Uterus (tissue), 4 donors: ENCODE measurements at places on chromosomes 7 and 10. TPM values are rescaled to one million over a fixed set of nuclear protein-coding genes. Genes with fewer than 3 reads are reported as not detected.

DNA sequence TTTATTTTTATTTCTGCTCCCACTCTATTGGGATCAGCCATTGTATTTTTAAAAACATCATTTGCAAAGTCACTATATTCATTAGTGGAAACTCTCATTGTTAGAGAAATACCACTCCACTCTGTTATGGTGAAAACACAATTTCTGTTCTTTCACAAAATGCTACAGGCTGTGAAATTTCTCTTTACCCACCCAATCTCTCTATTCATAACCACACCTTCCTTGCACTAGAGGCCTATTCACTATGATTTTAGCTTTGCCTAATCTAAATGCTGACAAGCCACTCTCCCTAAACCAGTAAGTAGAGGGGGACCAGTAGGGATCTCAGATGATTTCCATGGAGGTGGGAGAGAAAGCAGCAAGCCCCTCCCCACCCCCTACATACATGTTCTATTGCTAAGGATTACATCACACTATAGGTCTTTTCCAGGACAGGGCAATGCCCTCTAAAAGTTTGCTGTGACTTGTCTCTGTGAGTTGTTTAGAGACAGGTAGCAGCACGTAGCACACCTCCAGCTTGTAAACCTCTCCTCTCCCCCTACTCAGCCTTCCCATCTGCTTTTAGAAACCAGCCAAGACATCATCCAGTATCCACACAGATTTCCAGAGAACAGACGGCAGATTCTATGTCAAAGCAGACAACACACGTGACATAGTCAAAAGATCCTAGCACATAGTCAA, 58.3 kb upstream of the PPP1R3C start:
- no peaks in the 10 kb centered on the region for H3K4me1 ChIP-seq
- no peaks in the 10 kb centered on the region for H3K36me3 ChIP-seq
- H3K4me3 ChIP-seq = no peak overlapping the region
- DNase-seq = no peak
- no peak overlapping the region for H3K27ac ChIP-seq

DNA sequence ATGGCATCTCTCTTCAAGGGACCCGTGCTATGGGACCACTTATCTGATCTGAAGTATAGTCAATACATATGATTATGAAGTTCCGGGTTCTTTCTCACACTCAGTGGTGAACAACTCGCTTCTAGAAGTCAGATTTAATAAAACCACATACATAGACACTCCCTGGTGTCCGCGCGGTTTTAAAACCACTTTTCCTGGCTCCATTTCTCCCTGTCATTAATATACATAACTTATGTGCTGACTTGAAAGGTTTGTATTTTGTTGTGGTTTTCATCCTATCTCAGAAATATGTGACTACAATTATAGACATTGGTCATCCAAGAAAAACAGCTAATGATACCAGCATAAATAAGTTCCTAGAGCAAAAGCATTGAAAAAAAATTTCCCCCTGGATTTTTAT, 34.0 kb downstream of the SVIL start:
- H3K4me1 ChIP-seq = peaks cover 7% of the 10 kb centered on the region
- peak overlapping the region; percentile 78 for H3K27ac ChIP-seq
- no peak overlapping the region for H3K4me3 ChIP-seq
- no peaks in the 10 kb centered on the region for H3K36me3 ChIP-seq

The TAS2R41 gene
- not detected for total RNA-seq

The PDE6C gene
- total RNA-seq = not detected

DNA sequence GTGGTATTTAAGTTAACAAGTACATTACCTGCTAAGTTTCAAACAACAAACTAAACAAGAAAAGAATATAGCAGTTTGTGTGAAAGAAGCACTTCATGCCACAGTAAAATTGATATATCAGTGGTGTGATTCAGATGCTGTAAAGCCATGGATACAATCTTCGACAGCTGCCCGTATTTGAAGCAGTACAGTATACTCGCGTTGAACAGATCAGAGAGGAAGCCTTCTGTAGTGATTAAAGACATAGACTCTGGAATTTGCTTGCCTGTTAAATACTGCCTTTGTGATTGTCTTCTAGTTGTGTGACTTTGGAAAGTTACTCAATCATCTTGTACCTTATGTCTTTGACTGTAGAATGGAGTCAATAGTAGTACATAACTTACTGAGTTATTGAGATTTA, 71.7 kb downstream of the CHRM2 start:
- no peak overlapping the region for H3K27ac ChIP-seq
- DNase-seq = no peak

The PTPRZ1 gene
- total RNA-seq = 9.1 TPM

The CCDC3 gene
- 7.9 TPM for total RNA-seq

The GNGT1 gene
- total RNA-seq = not detected

GRCh38 chr7:2781636-2782035, 62.5 kb downstream of the GNA12 start:
- H3K4me1 ChIP-seq = peaks cover 6% of the 10 kb centered on the region
- no peaks in the 10 kb centered on the region for H3K27me3 ChIP-seq
- no peak overlapping the region for H3K4me3 ChIP-seq
- H3K36me3 ChIP-seq = no peaks in the 10 kb centered on the region
- DNase-seq = no peak

- no peaks in the 10 kb centered on the region for H3K27me3 ChIP-seq
- no peaks in the 10 kb centered on the region for H3K36me3 ChIP-seq
- no peak overlapping the region for H3K27ac ChIP-seq
- no peaks in the 10 kb centered on the region for H3K4me1 ChIP-seq
- H3K4me3 ChIP-seq = no peak overlapping the region
These were observed 401.9 kb downstream of the THSD7A start for GRCh38 chr7:11430112-11430511.

DNA sequence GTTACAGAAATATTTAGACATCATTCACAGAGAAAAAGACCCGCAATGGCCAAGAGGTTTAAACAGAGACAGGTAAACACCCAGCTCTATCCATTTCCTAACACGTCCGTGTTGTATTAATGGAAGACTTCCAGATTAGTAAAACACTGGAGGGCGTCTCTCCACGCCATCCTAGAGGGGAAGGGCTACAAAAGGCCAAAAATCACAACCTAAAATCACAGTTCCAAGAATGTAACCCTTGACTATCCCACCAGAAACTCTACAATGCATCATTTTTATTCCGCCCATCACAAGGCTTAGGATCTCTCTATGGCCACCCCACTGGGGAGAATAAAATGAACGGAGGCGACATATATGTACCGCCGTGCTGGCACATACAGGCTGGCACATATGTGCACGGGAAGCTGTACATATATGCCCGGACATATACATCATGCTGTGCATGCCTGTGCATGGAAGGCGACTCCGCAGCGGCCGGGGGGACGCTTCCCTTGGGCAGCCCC, 734 bp downstream of the PCLO start:
- DNase-seq = no peak
- no peaks in the 10 kb centered on the region for H3K27me3 ChIP-seq
- H3K4me1 ChIP-seq = no peaks in the 10 kb centered on the region

The COBL gene
- under 0.01 TPM for total RNA-seq

DNA sequence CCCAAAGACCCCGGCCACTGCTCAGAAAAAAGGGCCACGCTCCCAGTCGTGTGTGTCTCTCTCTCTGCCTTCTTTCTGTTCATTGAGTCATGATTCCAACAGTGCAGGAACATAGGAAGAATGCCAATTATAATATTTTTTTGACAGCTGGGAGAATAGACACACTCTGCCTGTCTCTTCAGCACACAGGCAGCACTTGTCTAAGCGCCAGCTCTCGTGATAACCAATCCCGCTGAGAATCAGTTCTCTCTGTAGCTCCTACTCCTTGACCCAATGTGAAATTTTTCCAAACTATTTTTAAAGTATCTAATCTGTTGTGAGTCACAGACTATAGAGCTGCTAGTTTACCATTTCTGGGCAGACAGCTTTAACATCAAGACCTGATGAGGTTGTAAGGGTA, 145.7 kb upstream of the RHEB start:
- no peak overlapping the region for H3K4me3 ChIP-seq
- no peaks in the 10 kb centered on the region for H3K36me3 ChIP-seq
- H3K27ac ChIP-seq = peak overlapping the region; percentile 60
- DNase-seq = peak; percentile 77
- no peaks in the 10 kb centered on the region for H3K27me3 ChIP-seq

- H3K4me3 ChIP-seq = no peak overlapping the region
- no peaks in the 10 kb centered on the region for H3K4me1 ChIP-seq
These were observed 52.6 kb downstream of the ZNF37A start for GRCh38 chr10:38146579-38147333.

The PRR15 gene
- 1.8 TPM for total RNA-seq

GRCh38 chr10:31413325-31413724, 94.3 kb downstream of the ZEB1 start:
- H3K36me3 ChIP-seq = no peaks in the 10 kb centered on the region
- no peaks in the 10 kb centered on the region for H3K4me1 ChIP-seq
- no peak overlapping the region for H3K4me3 ChIP-seq
- DNase-seq = no peak
- H3K27me3 ChIP-seq = no peaks in the 10 kb centered on the region

DNA sequence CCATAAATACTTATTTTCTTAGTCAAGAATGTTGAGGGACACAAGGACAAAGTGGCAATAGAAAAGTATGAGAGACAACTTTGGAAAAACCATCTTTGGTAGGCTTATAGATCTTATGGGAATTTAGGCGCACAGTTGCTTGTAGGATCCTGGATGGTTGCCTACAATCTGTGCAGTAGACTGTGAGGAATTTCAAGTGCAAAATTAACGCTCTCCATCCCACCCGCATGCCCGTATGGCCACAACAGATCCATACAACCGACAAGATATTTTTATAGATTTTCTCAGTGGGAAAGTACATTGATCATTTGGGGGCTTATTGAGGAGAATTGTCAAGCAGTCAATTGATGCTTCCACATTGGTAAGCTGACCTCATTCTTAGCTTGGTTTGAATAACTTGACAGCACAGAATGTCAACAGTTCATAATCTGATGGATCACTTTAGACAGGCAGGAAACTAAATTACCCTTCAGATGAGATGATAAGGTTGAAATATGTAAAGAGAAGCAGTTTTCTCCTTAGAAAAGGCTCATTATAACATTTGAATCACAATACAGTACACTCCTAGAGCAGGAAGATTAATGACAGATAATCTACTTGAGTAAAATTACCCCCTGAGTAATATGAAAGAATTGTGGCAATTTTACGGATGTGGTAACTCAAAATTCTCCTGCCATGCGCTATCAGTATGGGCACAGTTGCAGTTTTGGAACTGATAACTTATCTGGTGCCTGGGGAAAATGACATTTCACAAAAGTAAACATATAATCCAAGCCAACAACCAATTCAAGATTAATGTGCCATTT, 479.7 kb downstream of the KIF20B start:
- H3K4me3 ChIP-seq = no peak overlapping the region
- no peaks in the 10 kb centered on the region for H3K27me3 ChIP-seq
- no peak for DNase-seq
- no peaks in the 10 kb centered on the region for H3K36me3 ChIP-seq
- no peaks in the 10 kb centered on the region for H3K4me1 ChIP-seq

- no peak overlapping the region for H3K4me3 ChIP-seq
- DNase-seq = no peak
- no peaks in the 10 kb centered on the region for H3K4me1 ChIP-seq
- no peaks in the 10 kb centered on the region for H3K36me3 ChIP-seq
- no peaks in the 10 kb centered on the region for H3K27me3 ChIP-seq
These were observed 479.9 kb downstream of the DNAJB6 start for GRCh38 chr7:157816526-157817250.

GRCh38 chr10:25694206-25694933, 239.7 kb upstream of the MYO3A start:
- no peak overlapping the region for H3K4me3 ChIP-seq
- H3K27me3 ChIP-seq = no peaks in the 10 kb centered on the region
- H3K4me1 ChIP-seq = no peaks in the 10 kb centered on the region
- no peak for DNase-seq
- no peaks in the 10 kb centered on the region for H3K36me3 ChIP-seq
- H3K27ac ChIP-seq = no peak overlapping the region

The C1GALT1 gene
- 41.6 TPM for total RNA-seq

DNA sequence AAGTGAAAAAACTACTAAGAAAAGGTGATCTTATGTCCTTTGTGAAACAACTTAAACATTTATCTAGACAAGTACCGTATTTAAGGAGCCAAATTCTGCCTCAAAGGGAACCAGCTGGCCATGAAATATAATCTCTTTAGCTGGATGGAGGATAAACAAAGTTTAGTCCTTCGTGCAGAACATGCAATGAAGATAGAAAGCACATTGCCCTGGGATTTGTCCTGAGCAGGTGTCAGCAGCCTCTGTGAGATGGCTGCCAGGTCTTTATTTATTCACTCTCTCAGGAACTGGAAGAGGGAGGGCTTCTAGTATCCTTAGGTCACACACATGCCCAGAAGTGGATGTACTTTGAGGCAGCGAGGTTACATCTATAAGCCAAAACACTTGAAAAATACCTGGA, 57.4 kb upstream of the CASD1 start:
- H3K36me3 ChIP-seq = no peaks in the 10 kb centered on the region
- no peaks in the 10 kb centered on the region for H3K4me1 ChIP-seq
- H3K4me3 ChIP-seq = no peak overlapping the region
- no peak overlapping the region for H3K27ac ChIP-seq

The OR6B1 gene
- total RNA-seq = not detected

DNA sequence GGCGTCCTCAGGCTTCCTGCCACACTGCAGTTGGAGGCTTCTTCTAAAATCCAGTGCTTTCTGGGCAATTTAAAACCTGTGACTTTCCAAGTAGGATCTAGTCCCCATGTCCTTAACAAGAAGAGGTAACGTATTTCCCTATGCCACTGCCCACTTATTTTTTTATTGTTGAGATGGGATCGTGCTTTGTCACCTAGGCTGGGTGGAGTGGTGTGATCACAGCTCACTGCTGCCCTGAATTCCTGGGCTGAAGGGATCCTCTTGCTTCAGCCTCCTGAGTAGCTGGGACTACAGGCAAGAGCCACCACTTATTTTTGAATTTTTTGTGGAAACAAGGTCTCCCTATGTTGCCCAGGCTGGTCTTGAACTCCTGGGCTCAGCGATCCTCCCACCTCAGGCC, 63.4 kb downstream of the DAGLB start:
- H3K27ac ChIP-seq = peak overlapping the region; percentile 2
- H3K27me3 ChIP-seq = no peaks in the 10 kb centered on the region
- DNase-seq = no peak
- H3K36me3 ChIP-seq = no peaks in the 10 kb centered on the region
- H3K4me3 ChIP-seq = no peak overlapping the region
- H3K4me1 ChIP-seq = peaks cover 16% of the 10 kb centered on the region

GRCh38 chr7:30470771-30471170, 7.8 kb downstream of the NOD1 start:
- peak overlapping the region; percentile 85 for H3K27ac ChIP-seq
- peaks cover 45% of the 10 kb centered on the region for H3K4me1 ChIP-seq
- H3K4me3 ChIP-seq = peak overlapping the region; percentile 12
- DNase-seq = peak; percentile 81

The CTAGE4 gene
- total RNA-seq = 0.29 TPM

DNA sequence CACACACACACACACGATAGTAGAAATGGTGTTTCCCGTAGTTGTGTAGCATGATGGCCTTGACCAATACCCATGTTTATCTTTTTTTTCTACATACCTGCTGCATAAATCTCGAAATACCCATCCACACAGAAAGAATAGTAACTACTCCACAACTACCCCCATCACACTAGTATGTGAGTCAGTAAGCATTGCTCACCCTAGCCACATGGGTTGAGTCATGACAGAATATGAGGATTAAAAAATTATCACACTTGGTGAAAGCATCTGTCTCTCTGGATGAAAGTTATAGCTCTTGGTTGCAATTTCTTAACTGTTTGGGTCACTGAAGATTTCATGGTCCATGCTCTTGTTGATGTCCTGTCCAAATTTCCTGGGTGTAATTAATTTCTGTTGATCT, 103.4 kb upstream of the MDFIC start:
- no peak overlapping the region for H3K4me3 ChIP-seq
- H3K27me3 ChIP-seq = no peaks in the 10 kb centered on the region
- no peak overlapping the region for H3K27ac ChIP-seq
- H3K36me3 ChIP-seq = no peaks in the 10 kb centered on the region
- no peaks in the 10 kb centered on the region for H3K4me1 ChIP-seq

GRCh38 chr10:130717083-130717482, 580.9 kb downstream of the GLRX3 start:
- H3K4me1 ChIP-seq = no peaks in the 10 kb centered on the region
- no peaks in the 10 kb centered on the region for H3K27me3 ChIP-seq
- H3K36me3 ChIP-seq = no peaks in the 10 kb centered on the region
- H3K27ac ChIP-seq = no peak overlapping the region

The FXYD4 gene
- not detected for total RNA-seq
